ENCODE measurements at places on chromosomes 5 and 9.

- no peak for DNase-seq
These were observed 17.5 kb upstream of the ROPN1L start for GRCh38 chr5:10424124-10424731.

GRCh38 chr9:122144836-122145591 lies 14.6 kb downstream of the NDUFA8 start:
- DNase-seq: no peak

- no peak for DNase-seq
These were observed 76.0 kb upstream of the RNU6ATAC start for GRCh38 chr9:134240361-134240760.

GRCh38 chr5:95731571-95732554 lies 727 bp downstream of the RHOBTB3 start:
- no peak for DNase-seq

GRCh38 chr5:172454358-172455086 lies at the start of gene SH3PXD2B:
SH3PXD2B (minus strand) TSS chr5:172454525; CDS start chr5:172454352, 173 bp downstream.
- DNase-seq: no peak

- peak; percentile 27 for DNase-seq
These were observed 45.8 kb upstream of the FTMT start for GRCh38 chr5:121805911-121806310.

- DNase-seq: no peak
These were observed 213.5 kb downstream of the SMARCA2 start for GRCh38 chr9:2228641-2229040.

DNA sequence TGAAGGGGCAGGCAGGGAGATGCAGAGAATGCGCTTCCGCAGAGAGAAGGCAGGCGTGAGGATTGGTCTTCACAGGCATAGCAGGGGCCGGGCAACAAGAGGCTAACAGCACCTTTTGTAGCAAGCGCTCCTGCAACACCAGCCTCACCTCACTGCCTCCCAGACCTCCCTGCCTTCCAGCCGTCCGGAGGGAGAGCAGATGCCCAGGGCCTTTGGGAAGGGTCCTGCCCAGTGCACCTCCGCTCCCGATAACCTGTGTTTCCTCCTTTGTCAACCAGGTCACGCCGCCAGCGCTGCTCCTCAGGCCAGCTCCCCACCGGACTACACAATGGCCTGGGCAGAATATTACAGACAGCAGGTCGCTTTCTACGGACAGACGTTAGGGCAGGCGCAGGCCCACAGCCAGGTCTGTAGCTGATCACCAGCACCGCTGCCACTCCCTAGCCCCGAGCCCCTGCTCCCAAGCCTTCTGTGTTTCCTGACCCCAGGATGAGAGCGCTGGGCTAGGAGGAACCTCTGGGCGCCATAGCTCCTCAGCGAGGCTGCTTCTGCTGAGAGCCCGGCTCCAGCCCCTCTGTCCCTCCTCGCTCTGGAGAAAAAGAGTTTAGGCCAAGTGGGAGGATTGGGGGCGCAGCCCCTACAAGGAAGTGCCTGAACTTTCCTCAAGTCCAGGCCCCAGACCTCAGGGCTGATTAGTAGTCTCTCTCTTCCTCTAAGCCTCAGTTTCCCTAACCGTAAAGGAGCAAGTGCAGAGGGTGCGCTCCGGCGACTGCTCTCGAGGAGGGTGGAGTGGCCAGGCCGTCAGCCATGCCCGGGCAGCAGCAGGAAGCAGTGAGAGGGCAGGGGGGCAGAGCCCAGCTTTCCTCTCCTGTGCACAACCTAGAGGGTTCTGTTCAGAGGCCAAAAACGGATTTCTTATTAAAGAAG lies 28.4 kb upstream of the PRDM12 start:
- no peak for DNase-seq

GRCh38 chr5:6402939-6403338 lies 24.6 kb upstream of the MED10 start:
- DNase-seq: peak; percentile 20

DNA sequence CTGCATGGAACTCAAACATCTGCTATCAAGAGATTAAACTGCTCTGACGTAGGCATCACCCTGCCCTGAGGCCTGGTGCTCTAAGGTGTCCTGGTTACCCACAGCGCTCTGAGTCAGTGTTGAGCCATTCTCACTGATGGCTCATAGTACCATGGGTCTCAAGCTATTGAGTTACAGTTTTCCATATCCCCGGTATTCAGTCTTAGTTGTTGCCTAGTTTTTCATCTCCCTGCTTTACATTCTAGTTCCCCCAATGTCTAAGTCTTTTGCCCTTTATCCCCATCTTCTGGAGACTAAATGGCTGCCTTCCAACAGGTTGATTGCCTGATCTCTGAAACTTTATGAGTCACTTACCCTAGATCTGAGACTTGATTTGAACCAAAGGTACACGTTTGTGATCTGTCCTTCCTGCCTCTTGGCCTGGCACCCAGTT lies 161.2 kb upstream of the PTGER4 start:
- DNase-seq: no peak

DNA sequence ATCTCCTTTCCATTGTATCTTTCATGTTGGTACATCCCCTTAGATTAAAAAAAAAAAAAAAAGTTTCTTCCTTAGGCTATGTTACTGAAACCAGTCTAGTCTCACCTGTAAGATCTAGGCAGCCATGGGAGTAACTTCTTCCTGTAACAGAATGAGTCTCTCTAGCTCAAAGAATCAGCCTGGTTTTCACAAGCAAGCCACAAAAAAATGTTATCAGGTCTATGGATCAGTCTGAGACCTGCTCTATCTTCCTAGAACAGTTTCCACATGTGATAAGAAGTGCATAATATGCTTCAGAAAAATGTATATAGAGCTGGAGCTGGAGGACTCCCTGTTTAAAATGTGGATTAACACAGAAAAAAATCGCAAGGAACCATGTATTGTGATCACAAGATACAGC lies 53.8 kb downstream of the ARRDC3 start:
- DNase-seq: no peak

DNA sequence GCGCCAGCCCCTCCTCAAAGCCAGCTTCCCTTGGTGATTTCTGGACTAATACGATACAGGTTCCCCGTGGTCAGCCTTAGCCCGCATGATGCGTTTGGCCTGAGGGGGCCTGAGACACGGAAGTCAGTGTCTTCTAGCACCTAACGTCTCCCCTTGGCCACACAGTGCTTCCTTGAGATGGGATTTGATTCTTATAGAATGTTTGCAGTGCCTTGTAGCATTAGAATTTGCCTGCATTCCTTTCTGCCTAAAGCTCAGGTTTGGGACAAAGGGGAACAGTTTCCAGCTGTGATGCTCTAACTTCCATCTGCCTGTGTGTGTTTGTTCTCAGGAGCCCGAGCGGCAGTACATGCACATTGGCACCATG lies 34.4 kb downstream of the CFAP90 start:
- DNase-seq: no peak

DNA sequence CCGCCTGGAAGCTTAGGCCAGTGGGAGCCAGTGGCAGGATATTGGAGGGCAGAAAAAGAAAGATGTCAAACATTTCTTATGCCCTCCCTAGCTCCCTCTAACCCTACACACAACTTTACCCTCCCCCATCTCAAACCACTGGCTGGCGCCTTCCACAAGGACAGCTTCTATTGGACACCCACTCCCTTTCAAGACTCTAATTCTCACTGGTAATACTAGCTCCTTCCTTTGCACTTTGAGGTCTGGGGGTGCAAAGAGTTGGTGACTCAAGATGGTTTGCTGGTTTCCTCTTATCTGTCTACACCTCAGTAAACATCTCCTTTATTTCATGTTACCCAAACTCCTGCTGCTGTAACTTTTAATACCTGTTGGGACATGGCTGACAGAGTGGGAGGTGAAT lies 11.6 kb upstream of the ITGA1 start:
- DNase-seq: no peak

GRCh38 chr9:98866435-98867102 lies 59.1 kb downstream of the GALNT12 start:
- DNase-seq: no peak

DNA sequence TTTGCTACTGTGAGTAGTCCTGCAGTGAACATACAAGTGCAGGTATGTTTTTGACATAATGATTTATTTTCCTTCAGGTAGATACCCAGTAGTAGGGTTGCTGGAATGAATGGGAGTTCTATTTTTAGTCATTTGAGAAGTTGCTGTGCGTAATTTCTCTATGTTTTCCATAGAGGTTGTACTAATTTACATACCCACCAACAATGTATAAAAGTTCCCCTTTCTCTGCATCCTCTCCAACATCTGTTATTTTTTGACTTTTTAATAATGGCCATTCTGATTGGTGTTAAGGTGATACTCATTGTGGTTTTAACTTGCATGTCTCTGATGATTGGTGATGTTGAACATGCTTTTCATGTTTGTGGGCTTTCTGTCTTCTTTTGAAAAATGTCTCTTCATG lies 64.7 kb upstream of the CTSL start:
- DNase-seq: no peak

- DNase-seq: no peak
These were observed 15.4 kb upstream of the PTGS1 start for GRCh38 chr9:122355336-122355875.

All from AG09309 (cell line).